GM12864 (cell line): ENCODE measurements at places on chromosomes 7 and 10.

DNA sequence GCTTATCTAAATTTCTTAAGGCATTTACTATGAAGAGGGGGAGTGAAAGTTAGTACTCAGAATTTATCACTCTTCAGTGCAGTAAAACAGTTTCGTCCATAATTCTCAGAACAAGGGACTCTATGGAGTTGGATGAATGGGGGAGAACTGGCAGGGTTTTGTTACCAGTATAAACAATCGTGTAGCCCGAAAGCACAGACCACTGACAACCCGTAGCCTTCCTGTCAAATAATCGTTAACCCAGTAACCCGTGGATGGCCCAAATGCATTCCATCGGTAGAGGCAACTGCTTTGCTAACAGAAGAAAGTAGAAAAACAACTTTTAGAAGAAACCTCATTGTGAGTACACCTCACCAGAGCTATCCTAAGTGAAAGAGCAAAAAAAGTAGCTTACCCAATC is 583.9 kb downstream of the NXPH1 start:
- DNase-seq = no peak

DNA sequence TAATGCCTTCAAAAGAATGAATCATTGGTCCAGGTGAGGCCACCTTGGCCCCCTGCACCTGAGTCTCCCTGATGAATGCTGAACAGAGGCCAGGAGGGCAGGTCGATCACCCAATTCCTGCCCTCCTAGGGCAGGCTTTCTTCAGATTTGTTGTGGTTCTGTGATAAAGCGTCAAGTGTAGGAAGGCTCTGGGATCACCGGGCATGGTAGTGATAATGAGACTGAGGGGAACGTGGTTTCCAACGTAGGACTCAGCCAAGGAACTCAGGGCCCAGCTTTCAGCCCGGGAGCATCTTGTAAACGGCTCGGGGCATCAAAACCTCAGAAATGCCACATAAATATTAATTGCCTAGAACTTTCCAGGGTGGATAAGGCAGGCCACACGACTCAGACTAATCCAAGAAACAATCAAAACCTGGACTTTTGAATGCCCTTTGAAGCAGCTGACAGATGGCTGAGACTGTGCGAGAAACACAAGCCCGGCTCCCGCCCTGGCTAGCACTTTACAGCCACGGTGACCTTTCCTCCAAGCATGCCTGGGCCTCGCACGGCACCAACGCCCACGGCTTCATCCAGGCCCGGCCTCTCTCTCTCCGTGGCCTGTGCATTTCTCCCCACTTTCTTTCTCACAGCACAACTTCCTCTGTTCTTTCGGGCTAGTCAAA is 239.3 kb upstream of the GRB10 start:
- DNase-seq = no peak

DNA sequence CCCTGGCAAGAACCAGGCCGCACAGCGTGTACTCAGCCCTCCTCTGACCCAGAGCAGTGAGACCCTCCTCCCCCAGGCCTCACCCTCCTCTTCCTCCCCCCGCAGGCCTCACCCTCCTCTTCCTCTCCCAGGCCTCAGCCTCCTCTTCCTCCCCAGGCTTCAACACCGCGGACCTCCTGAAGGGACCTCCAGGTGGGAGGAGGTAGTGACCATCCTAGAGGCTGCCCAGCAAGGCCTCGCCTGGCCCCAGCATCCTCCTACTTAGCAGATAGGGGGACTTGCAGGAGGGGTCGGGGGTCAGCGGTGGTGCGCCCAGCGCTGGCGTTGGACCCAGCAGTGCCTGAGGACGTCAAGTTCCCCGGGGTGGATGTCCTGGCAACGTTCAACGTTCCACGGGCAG is 270.8 kb downstream of the ELFN1 start:
- no peak for DNase-seq

GRCh38 chr7:1950066-1950451 is 280.0 kb downstream of the ELFN1 start:
- DNase-seq = no peak

GRCh38 chr7:51082096-51082840 is 234.3 kb downstream of the COBL start:
- DNase-seq = no peak

GRCh38 chr7:121360564-121360963 is 31.8 kb downstream of the WNT16 start:
- DNase-seq = no peak

GRCh38 chr10:1107679-1108078 is 51.5 kb downstream of the WDR37 start:
- no peak for DNase-seq

GRCh38 chr10:20492447-20492846 is 404.7 kb downstream of the NEBL start:
- DNase-seq = no peak

DNA sequence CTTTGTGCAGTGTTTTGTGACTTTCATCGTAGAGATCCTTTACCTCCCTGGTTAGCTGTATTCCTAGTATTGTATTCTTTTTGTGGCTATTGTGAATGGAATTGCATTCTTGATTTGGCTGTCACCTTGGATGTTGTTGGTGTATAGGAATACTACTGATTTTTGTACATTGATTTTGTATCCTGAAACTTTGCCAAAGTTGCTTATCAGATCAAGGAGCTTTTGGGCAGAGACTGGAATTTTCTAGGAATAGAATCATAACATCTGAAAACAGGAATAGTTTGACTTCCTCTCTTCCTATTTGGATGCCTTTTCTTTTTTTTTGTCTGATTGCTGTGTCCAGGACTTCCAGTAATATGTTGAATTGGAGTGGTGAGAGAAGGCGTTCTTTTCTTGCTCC is 283.8 kb upstream of the LRGUK start:
- DNase-seq = no peak

DNA sequence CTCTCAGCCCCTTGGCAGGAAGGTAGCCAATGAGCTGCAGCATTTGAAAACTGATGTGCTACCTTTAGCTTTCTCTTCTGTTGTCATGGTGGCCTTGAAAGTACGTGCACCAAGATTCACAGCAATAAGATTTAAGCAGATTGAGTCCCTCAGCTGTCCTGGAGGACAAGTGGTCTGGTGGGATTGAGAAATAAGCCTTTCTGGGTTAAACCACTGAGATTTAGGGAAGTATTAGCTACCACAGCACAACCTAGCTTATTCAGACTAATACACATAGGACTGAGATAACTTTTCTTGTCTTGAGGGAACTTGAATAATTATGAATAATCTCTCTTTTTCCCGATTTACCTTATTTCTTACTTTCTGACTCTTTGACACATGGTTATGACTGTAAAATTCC is 324.0 kb downstream of the PTEN start:
- DNase-seq = no peak

- no peak for DNase-seq
Measured at GRCh38 chr7:13159467-13160184, 472.2 kb downstream of the ARL4A start.

GRCh38 chr10:133055470-133055869 is 32.3 kb upstream of the ADGRA1 start:
- no peak for DNase-seq

GRCh38 chr7:158837790-158838637 is 8.7 kb upstream of the ESYT2 start:
- DNase-seq = no peak

GRCh38 chr10:60323162-60323561 is 66.5 kb downstream of the ANK3 start:
- no peak for DNase-seq

GRCh38 chr7:134685250-134685649 is 38.6 kb downstream of the BPGM start:
- no peak for DNase-seq

DNA sequence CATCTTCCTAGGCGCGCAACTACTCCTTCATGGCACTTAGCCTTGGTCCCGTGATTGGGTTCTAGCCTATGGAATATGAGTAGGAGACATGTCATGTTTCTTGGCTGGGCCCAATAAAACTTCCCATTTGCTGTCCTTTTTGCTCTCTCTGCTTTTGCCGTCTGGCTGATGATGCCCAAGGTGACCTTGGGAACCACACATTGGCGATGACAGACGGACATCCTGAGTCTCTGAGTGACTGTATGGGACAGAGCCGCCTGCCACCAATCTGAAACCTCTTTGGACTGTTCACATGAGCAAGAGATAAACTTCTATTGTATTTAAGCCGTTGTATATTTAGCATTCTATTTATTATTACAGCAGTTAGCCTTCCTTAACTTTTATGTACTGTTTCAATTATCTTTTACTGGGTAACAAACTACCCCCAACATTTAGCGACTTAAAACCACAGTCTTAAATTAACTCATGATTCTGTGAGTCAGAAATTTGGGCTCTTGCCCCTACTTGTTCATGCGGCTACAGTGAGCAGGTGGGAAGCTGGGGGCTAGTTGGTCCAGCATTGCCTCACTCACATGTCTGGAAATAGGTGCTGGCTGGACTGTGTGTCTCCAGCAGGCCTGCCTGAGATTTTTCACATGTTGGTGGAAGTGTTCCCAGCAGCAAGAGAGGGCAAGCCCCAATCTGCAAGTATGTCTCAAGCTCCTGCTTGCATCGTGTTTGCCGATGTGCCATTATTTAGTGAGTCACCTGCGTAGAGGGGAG is 71.7 kb downstream of the NOD1 start:
- no peak for DNase-seq

DNA sequence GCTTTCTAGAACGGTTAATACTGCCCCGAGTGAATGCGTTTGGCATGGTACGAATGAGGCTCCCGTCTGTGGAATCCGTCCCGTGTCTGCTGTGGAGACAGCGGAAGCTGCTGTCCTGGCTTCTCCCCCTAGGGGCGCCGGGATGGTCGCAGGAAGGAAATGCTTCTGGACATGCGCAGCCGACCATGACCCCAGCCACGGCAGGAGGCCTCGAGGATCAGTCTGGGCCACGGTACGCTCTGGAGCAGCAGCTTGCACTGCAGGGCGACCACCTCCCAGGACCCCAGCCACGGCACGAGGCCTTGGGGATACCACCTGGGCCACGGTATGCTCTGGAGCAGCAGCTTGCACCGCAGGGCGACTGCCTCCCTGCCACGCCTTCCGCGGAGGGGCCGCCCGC is 107.9 kb downstream of the CYTH3 start:
- no peak for DNase-seq

DNA sequence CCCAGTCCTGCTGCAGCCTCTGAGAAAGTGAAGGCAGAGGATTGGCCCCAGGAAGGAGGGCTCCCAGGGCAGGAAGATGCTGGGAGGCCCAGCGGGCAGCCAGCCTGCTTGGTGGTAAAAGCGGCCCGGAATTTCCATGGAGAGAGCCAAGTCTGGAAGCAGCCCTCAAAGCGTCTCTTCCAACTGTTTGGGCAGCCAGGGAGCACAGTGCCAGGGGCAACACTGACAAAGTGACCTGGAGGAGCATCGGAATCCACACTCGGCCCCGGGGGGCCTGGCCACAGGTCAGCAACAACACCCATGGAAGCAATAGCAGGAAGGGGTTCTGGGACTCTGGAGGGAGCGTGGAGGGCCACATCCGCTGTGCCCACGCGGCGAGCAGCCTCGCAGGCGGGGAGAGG is 63.2 kb upstream of the FGFR2 start:
- DNase-seq = no peak
